ENCODE measurements at places on chromosomes 12 and 14.
A peak's percentile ranks its signal among the peaks of the same experiment; 100 is the strongest.

DNA sequence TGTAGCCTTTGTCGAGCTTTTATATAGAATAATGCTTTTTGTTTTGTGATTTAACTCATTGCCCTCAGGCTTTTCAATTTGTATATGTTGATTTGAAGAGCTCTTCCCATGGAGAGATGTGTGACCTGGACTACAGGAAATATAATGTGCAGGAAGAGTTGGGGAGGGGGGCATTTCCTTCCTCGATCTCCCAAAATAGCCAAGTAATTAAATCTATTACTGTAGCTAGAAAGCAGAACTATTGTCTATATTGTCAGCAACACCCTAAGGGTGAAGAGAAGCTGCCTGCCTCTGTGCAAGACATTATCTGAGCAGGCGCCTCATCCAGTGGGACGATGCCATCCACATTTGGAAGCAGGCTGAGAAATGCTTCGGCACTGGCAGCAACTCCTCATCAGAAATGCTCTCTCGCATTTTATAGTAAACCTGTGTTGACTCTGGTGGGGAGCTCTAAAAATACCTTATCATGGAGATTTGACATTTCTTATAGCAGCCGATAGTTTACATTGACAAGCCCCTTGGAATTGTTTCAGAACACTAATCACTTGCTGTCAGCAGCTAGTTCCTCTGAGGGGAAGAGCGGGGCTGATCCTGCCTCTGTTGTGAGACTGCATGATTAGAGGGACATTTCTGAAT lies 392.5 kb upstream of the RGS6 start:
- no peak for DNase-seq

DNA sequence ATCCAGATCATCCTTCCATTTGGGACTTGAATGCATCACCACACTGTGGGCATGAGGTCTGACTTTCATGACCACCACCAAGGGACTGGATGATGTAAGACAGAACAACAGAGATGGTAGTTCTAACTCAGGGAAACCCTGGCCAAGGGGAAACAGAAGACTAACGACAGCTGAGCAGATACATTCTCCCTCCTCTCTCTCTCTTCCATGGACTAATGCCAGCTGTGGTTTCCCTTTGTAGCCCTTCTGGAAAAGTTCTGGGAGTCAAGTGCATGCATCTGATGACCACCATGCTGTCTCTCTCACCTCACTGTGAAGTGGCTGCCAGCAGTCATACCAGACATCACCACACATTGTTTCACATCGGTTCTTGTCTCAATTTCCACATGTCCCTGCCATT lies 3.4 kb downstream of the TAS2R30 start:
- no peak for DNase-seq

- peak; percentile 45 for DNase-seq
These were observed 108.3 kb downstream of the CRADD start for GRCh38 chr12:93785249-93786010.

DNA sequence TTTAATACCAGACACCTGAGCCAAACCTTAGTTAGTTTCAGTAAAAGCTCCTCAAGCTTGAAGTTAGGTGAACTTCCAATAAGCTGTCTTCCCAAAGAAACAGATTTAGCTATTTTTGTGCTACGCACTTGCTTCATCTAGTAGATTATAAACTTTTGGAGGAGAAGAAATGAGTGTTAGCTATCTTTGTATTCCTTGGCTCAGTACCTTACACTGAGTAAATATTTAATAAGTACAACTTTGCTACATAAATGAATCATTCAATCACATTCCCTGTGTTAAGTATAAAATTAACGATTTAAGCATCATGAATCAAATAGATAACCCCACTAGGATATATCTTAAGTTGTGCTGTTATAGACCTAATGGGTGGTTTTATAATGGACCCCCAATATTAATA lies 307.0 kb downstream of the PCNX1 start:
- no peak for DNase-seq

DNA sequence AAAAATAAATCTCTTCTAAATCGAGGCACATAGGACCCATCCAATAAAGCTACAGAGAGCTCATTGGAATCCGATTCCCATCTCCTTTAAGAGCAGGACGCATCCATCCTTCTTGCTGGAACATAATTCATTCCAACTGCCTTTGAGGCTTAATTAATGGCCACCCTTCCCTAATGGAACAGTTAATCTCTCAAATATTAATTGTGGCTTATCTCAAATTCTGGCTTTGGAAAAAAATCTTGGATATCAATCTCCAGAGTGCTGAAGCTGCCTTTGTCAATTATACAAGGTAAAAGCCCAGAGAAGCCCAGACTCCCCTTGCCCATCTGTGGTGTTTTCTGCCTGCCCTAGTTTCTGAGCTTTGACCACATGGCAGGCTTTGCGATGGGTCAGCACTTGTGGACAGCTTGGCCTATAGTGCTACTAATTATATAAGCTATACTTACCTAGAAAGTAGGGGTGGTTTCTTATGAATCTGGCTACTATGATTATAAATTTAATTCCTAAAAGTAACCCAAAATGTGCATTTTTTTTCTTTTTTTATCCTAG lies 246.3 kb downstream of the NUAK1 start:
- DNase-seq, result no peak

- no peak for DNase-seq
These were observed 163.4 kb downstream of the GARIN6 start for GRCh38 chr12:99810718-99811593.

DNA sequence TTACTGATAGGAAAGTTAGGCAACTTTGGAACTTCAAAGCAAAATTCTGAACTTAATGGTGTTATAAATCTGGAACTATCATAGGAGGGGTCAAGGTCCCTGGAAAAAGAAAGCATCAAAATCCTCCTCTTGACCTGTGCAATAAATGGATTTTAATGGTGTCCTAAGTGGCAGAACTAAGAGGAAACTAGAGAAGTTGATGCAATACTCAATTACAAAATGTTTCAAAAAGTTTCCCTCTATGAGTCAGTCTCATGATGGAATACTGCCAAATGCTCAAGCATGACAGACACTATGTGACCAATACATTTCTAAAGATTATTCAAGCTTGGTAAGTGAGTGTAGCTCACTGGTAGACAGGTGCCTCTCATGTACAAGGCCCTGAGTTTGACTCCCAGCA lies 47.7 kb upstream of the ERGIC2 start:
- no peak for DNase-seq

GRCh38 chr14:68639758-68640574 lies 152.9 kb downstream of the ZFP36L1 start:
- DNase-seq, result no peak

DNA sequence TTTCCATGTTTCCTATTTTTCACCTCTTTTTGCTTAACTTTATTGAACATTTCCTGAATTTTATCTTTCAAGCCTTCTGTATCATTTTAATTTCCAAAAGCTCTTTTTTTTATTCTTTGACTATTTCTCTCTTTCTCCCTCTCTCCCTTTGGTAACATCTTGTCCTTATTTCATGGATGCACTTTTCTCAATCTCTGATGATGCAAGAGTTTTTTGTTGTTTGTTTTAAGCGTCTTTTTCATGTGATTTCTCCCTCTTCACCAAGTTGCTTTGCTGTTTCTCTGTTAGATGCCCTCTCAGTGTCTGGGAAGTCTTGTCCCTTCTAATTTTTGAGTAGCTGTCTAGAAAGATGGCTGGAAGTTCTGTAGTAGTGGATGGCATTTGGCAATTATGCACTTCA lies 62.6 kb downstream of the ANO6 start:
- DNase-seq, result no peak

DNA sequence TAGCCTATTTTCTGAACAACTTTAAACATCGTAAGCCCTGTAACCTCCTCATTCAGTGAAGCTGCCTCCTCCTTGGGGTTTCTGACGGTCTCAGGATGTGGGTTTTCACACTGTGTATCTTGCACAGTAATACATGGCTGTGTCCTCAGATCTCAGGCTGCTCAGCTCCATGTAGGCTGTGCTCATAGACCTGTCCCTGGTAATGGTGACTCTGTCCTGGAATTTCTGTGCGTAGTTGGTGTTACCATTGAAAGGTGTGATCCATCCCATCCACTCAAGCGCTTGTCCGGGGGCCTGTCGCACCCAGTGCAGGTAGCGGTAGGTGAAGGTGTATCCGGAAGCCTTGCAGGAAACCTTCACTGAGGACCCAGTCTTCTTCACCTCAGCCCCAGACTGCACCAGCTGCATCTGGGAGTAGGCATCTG lies 980.5 kb downstream of the TMEM121 start:
- no peak for DNase-seq

DNA sequence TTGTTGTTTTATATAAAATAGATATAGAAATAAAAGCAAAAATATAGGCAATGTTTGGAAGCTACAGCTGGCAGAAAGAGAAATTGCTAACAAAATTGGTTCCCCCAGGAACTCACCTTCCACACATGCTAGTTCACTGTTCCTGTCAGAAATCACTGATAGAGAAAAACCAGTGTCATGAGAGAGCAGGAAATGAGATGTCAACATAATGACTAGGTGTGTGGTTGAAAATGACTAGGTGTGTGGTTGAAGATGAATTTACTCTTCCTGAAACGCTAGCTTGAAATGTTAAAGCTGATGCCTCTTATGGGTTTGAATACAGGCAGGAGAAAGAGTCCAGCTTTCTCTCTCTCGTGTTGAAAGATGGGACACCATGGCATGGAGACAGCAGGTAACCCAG lies 216.3 kb downstream of the C12orf42 start:
- no peak for DNase-seq

- no peak for DNase-seq
These were observed 9.3 kb upstream of the PTHLH start for GRCh38 chr12:27981874-27982273.

DNA sequence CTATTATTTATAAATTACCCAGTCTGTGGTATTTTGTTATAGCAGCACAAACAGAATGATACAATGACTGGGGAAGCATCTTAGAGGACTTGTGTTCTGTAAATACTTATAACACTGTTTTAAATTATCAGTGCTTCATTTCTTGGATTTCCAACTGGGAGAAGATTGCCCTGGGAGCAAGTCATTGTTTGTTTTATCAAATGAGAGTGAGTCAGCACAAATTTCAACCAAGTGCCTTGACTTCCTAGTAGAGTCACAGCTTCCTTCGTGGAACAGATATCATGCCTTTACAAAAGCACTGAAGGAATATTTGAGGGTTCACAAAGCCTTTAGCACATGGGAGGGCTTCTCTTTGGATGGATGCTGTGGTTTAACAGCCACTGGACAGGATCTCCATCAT lies 234.1 kb downstream of the KTN1 start:
- DNase-seq, result no peak

DNA sequence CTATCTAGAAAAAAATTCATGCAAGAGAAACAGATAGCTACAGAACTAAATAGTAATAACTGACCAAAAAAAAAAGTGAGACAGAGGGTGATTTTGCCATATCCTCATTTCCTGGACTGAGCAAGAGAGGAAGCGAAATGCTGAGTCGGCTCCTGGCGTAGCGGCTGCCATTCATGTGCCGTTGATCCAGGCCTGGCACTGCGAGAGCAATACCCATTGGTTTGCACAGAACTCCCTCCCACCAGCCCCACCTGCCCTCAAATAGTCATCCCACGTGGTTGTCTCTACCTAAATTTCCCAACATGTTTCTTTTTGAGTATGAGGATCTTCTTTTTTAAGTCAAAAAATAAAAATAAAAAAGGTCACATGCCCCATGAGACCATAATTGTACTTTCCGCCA lies 9.4 kb upstream of the WNT5B start:
- no peak for DNase-seq

- DNase-seq, result no peak
These were observed 83.7 kb downstream of the TMTC3 start for GRCh38 chr12:88225776-88226175.

DNA sequence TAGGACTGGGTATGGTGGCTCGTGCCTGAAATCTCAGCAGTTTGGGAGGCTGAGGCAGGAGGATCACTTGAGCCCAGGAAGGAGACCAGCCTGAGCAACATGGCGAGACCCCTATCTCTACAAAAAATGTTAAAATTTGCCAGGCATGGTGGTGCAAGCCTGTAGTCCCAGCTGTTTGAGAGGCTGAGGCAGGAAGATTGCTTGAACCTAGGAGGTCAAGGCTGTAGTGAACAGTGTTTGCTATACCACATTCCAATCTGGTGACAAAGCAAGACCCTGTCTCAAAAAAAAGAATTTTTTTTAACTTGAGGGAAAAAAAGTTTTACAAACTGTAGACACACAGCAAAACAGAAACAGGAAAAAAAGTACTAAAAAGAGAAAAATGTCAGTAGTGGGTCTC lies 2.3 kb upstream of the MAP3K9 start:
- no peak for DNase-seq

DNA sequence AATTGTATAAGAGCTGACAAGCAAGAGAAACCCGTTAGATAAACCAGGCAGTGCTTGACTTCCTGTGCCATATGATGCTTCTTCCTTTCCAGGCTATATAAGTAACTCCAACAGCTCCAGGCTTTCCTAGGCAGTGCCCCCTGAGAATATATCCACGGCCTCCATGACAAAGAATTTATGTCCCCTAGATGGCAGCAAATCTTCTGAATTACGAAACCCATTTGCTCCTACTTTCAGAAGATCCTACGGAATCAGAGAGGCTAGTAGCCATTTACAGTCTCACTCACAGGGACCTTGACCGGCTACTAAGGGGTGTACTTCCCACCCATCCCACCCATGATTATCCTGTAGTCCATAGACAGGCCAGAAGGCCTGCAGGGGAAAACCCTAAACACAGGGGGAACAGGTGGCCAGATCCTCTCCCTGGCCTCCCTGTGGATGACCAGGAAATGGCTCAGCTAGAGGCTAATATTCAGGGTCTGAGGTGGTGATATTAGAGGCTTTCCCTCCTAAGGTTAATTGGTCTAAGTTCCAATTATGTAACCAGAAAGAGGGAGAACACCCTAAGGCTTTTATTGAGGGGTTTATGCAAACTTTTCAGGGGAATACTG lies 77.2 kb upstream of the DCD start:
- DNase-seq, result no peak

DNA sequence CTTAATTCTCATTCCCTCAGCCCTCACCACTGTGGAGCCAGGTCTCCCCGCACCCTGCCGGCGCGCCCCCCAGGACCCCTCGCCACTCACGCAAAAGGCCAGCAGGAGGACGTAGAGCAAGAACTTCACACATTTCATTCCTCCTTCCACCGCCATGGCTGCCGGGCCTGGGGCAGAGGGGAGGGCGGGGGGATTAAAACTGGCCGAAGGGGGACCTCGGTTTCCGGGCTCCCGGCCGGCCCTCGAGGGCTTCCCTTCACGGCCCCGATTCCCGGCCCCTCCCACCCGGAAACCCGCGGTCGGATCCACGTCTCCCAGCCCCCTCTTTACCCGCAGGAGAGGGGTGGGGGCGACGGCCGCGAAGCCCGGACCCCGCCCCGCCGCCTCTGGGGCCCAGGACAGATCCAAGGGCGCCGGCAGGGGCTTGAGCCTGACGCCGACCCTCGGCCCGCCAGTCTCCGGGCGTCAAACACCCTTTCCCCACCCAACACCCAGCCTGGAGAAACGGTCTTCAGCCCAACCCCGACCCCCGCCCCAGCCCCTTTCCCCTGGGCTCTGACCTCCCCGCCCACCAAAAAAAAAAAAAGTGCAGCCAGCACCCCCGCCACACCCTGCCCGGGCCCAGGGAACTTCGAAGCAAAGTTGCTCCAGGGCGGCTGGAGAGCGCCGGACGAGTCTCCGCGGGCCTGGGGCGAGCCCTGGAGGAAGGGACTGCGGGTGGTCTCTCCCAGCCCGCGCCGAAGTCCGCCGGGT lies 447 bp downstream of the CD63 start:
- no peak for DNase-seq
